ENCODE measurements at places on chromosomes 4 and X.

DNA sequence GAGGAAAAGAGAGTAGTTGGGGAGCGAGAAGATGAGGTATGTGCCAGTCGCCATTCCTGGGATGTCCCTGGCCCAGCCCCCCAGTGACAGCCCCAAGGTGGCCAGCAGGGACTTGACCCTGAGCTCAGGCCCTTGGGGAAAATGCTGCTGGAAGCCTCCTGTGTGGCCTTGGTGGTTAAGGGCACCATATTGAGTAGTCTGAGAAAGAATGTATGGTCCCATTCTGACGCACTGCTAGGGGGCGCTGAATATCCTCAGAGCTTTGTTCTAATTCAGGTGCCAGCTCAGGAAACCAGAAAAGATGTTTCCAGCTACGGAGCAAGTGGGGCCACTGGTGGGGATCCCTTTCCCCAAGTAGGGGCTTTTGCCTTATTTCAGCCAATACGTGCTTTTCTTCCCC lies 14.0 kb upstream of the UBA6 start:
- DNase-seq, result no peak

DNA sequence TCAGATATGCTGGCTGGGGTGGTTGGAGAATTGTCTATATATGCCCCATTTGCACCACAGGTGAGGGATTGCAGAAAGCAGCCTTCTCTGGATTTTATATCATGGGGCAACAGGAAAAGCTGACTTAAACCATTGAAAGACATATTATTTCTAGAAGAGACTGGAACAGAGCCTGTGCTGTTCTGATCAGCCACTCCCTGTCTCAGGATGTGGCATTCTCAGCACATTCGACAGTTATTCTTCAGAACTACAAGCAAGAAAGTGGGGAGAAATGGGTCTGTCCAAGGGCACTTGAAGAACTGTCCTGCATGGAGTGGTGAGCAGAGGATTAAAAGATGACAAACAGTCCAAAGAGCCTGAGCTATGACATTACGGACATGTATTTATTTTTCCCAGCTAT lies 67.8 kb upstream of the EPHA5 start:
- no peak for DNase-seq

DNA sequence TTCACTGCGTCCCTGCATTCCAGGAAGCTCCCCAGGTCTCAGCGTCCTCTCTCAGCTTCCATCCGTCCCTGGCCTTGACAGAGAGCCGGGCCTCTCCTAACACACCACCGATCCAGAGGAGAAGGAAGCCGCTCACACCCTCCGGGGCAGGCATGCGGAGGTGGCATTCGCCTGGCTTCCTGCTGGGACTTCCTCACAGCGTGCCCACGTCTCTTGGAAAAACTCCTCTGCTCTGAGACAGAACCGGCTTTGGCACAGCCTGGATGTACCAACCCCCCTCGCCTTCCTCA lies 3.2 kb downstream of the CTAG2 start:
- no peak for DNase-seq

DNA sequence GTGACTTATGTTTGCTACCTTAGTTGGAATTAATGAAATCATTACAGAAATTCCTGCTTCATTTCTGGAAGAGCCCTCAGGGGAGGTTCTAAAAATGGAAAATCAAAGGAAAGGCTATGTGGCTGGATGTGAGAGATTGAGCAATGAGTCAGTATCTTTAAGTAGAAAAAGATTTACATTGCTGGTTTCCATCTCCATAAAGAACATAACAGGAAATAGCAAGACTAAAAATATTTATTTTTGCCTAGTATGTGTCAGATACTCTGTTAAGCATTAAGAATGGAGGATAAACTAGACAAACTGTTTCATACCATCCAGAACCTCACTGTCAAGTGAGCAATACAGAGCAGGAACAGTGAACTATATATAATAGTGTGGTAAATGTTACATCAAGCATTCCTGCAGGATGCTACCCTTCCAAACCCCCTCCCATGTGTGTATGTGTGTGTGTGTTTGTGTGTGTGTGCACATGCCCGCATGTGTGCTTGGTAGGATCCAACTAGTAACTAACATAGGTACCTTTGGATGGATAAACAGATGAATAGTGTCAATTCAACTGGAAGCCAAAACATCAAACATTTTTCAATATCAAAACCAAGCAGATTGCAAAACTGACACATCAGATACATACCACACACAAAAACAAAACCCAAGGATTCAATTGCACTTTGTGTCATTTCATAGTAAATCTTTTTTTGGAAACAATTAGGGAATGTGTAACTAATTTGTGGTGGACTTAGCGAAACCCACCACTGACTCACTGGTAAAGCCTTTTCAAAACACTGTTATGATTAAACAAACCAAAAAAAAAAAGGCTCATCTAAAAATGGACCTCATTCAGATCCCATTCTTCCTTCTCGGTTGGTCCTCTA lies 223.4 kb downstream of the SHROOM3 start:
- no peak for DNase-seq

DNA sequence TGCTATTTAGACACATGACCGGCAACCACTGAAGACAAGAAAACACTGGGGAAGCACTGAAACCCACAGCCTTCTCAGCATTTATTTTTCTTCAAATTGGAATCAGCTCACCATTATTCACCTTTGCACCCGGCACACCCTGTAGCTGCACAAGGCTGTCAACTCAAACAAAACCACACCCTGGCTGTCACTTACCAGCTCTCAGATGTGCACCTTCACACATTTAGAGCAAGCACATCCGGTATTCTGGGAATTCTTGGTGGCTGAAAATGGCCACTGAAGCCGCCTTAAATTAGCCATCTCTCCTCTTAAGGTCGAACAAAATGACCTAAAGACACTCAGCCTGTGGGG lies 5.9 kb downstream of the ZFYVE28 start:
- peak; percentile 88 for DNase-seq

- DNase-seq, result no peak
These were observed 112.4 kb upstream of the CXCL13 start for GRCh38 chr4:77493120-77493752.

DNA sequence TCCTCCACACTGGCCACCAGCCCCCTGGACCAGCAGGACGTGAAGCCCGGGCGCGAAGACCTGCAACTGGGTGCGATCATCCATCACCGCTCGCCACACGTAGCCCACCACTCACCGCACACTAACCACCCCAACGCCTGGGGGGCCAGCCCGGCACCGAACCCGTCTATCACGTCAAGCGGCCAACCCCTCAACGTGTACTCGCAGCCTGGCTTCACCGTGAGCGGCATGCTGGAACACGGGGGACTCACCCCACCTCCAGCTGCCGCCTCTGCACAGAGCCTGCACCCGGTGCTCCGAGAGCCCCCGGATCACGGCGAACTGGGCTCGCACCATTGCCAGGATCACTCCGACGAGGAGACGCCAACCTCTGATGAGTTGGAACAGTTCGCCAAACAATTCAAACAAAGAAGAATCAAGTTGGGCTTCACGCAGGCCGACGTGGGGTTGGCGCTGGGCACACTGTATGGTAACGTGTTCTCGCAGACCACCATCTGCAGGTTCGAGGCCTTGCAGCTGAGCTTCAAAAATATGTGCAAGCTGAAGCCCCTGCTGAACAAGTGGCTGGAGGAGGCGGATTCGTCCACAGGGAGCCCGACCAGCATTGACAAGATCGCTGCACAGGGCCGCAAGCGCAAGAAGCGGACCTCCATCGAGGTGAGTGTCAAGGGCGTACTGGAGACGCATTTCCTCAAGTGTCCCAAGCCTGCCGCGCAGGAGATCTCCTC lies 600 bp downstream of the POU3F4 start:
- DNase-seq, result no peak

DNA sequence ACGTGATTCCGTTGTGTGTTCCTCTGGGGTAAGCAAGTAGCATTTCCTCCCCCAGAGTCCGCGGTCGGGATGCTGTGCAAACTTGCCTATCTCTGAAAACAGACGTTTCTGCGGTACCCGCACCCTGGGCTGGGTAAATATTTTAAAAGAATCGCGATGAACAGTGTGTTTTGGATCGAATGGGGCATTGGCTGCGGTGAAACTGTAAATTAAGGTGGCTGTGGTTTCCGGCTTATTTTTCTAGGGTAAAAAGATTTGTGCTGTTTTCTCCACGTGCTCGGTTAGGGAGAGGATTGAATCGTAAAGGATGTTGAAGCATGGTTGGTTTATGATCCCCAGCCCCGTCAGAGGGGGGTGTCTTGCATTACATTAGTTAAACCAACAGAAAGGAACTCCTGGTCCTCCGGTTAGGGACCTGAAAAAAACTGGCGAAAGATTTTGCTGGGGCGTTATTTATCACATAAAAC lies 1.2 kb downstream of the HHIP start:
- peak; percentile 20 for DNase-seq

- no peak for DNase-seq
These were observed 2.9 kb downstream of the GRIA2 start for GRCh38 chr4:157223456-157223855.

Data from activated CD4-positive, alpha-beta T cell treated with anti-CD3 and anti-CD28 coated beads, Interleukin-2, Interleukin-6, amounts not matched to agents 100 ng/mL and 50 ng/mL, durations not matched to agents 16 hours and 8 hours (primary cell).